ENCODE measurements at places on chromosomes 1 and 21. TPM values are rescaled to one million over a fixed set of nuclear protein-coding genes. Genes with fewer than 3 reads are reported as not detected.

DNA sequence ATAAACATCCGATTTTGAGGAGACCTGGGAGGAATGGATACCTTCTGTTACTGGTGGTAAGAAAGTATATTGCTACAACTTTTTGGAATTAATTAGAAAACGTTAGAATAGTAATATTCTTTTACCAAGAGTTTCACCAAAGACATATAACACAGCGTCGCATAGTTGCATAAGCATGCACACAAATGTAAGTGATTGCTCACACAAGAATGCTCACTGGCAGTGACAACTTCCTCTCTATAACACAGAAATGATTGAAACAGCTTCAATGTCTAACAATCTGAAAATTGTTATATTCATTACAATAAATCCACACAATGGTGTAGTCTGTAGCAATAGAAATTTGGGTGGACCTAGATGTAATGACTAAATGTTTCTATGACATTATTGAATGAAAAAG lies 998.6 kb downstream of the TTLL7 start:
- DNase-seq = no peak

GRCh38 chr1:209882942-209883340 lies 55.1 kb upstream of the SYT14 start:
- DNase-seq = no peak

GRCh38 chr21:45440736-45441350 lies 35.9 kb downstream of the COL18A1 start:
- DNase-seq = no peak

GRCh38 chr1:42946120-42946898 lies 12.4 kb downstream of the SLC2A1 start:
- no peak for DNase-seq

- DNase-seq = peak; percentile 83
Observed at GRCh38 chr1:220690140-220691052, at the start of gene C1orf115. C1orf115 (plus strand) TSS chr1:220690363; CDS start chr1:220690403, 40 bp downstream.

DNA sequence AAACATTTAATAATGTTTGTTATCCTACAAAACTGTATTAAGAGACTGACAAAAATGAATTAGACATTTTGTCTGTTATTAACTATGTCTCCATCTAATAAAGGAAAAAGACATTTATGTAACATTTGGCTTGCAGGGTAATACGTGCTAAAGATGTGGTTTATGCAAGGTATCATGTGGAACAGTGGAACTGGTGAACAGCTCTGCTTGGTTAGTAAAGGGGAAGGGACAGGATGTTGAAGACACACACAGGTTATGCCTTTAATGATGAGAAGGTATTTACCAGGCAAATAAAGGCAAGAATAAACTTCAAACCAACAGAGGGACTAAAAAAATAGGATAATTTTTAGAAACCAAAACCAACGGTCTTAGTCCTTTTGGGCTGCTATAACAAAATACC lies 93.1 kb downstream of the UCHL5 start:
- no peak for DNase-seq

DNA sequence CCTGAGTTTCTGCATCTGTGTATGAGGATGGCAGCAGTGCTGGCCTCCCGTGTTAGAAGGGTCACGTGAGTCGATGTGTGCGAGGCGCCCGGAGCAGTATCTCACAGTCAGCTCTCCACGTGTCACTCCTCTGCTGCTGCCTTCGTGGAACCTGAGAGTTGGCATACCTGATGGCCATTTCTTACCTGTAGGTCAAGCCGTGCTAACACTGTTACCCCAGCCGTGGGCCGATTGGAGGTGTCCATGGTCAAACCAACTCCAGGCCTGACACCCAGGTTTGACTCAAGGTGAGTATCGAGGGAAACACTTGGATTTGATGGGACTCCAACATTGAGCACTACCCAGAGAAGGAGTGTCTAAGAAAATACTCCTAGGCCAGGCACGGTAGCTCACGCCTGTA lies 10.7 kb downstream of the CDCA8 start:
- no peak for DNase-seq

- no peak for DNase-seq
Observed at GRCh38 chr1:173758980-173759379, 44.2 kb downstream of the KLHL20 start.

DNA sequence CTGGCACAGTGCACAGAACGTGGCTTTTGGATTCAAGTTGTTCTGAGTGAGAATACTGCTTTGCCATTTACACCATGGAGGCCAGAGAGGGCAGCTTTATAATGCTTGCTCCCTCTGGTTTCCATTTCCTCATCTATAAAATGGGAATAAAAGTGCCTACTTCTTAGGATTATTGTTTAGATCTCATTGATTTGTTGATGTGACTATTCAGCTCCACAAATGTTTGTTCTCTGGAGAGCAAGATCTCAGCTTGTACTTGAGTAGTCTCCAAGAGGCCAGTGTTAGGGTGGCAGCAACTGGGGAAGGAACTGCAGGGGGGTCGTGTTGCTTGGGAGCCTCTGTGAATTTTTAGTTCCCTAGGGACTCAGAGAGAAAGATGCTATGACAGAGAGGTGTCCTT lies 55.2 kb downstream of the YARS1 start:
- no peak for DNase-seq

DNA sequence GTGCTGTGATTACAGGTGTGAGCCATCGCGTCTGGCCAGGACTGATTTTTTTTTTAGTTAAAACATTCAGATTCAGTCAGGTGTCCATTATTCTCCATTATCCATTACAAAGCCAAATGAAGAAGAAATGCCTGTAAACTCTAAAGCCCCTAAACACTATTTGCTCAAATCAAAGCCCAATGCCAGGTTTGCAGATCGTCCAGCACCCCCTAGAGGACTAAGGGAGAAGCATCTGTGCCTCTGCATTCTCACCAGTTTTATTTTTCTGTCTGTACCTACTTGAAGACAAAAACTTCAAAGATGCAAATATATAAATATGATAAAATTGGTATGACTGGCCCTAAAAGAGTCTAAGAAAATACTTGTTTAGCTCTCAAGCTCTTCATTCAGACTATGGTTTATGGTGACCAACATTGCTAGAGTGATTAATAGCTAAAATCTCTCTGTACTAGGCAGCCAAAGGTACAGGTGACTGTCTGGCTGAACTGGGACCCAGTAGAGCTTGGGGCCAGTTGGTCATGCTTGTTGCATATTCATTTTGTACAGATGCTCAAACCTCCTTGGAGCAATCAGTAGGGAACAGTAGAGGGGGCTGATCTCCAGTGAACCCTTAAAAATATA lies 138.4 kb downstream of the SYT2 start:
- no peak for DNase-seq

GRCh38 chr1:101388904-101389546 lies 152.2 kb downstream of the S1PR1 start:
- no peak for DNase-seq

DNA sequence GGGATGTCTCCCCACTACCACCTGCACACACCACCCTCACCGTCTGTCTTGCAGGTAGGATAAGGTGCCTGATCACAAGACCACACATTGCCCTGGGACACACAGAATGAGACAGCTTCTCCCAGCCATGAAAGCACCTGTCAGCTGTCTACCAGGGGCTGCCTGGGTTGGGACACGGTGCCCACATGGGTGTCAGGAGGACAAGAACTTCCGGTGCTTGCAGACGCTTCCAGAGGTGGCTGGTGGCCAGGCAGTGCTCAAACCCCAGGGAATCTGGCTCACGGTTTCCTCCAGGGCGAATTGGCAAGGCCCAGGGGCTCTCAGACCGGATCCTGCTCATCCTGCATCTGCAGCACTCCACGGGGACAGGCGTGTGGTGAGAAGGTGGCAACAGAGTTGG lies 182.6 kb upstream of the ARHGEF16 start:
- no peak for DNase-seq

DNA sequence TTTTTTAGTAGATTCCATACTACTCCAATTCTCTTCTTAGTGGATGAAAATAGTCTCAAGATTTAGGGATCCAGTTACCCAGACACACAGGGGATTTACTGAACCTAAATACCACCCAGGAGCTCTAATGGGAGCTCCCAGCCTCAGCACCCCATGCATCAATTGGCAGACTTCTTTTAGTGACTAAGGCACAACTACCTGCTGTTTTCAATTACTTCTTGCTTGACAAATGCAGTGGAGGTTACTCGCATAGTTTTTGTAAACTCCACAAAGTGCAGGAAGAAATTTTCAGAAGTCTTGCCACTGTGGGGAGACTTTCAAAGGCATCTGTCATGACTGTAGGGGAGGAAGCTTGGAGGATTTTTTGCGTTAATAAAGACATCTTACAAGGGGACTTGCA lies 35.5 kb upstream of the MAP10 start:
- no peak for DNase-seq

GRCh38 chr1:232062967-232063366 lies 436.4 kb downstream of the DISC1 start:
- DNase-seq = no peak

DNA sequence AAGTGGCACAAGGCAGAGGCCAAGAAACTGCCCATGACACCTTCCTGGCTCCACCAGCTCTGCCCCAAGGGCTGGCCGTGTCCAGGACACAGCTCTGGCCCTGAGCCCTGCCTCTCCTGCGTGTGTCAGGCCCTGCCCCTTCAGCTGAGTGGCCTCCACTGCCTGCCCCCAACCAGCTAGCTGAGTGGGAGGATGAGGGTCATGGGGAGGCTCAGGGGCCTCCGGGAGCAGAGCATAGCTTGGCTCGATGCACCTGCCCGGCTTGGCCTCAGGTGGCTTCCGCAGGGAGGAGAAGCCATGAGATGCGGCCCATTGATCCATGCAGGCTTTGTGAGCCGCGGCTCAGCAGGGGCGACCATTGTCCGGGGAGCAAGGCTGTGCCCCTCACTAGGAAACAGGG lies 108.7 kb upstream of the TTC34 start:
- no peak for DNase-seq

DNA sequence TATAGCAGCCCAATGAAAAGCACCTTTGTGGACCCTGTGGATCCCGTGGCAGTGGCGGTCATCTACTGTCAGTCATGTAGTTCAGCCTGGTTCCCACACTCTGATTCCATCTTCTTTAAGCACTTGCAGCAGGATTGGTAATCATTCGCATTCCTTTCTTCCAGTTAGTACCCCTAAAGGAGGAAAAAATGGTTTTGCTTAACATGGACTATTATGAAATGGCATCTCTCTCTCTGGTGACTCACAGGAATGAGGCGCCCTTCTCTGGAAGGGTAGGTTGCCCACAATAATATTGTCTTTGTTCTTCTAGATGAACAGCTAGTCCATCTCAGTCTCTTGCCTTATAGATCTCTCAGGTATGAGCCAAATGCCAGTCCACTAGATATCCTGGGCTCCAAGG lies 127.9 kb upstream of the MROH9 start:
- DNase-seq = peak; percentile 61

DNA sequence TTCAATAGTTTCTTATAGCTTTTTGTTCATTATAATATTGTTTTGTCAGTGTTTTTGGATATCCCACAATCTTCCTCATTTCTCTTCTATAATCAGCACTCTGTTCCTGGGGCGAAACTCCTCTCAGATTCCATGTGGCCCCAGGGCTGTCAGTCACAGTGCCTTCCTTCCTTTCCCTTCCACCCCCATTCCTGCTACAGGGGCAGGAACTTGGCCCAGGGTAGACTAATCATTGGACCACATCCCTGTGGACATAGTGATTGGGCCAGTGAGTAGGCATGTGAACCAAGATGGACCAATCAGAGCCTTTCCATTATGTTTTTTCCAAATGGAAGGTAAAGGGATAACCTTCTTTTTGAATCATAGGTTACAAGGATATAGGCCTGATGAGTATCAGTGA lies 78.3 kb downstream of the PGM1 start:
- DNase-seq = peak; percentile 19

- no peak for DNase-seq
Observed at GRCh38 chr1:197567442-197567841, 207.8 kb downstream of the DENND1B start.

DNA sequence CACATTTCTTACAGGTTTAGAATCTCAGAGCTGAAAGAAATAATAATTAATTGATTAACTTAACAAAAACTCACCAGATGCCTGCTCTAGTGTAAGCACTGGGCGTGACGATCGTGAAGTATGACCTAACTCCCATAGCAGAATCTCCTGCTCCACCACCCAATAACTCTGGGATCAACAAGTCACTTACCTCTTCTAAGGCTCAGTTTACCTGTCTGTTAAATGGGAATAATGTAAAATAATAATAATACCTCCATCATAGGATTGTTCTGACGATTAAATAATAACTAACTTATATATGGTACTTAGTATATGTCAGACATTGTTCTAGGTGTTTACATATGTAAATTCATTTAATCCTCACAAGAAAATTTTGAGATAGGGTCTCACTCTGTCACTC lies 24.6 kb downstream of the COA7 start:
- no peak for DNase-seq

GRCh38 chr1:112058815-112059450 lies 69.5 kb upstream of the KCND3 start:
- DNase-seq = no peak

GRCh38 chr1:94327001-94327690 lies 89.8 kb upstream of the ARHGAP29 start:
- peak; percentile 85 for DNase-seq

GRCh38 chr1:1540090-1540817 lies at the start of gene TMEM240:
TMEM240 (minus strand) TSS chr1:1540624; CDS start chr1:1540346, 278 bp downstream.
- peak; percentile 62 for DNase-seq

DNA sequence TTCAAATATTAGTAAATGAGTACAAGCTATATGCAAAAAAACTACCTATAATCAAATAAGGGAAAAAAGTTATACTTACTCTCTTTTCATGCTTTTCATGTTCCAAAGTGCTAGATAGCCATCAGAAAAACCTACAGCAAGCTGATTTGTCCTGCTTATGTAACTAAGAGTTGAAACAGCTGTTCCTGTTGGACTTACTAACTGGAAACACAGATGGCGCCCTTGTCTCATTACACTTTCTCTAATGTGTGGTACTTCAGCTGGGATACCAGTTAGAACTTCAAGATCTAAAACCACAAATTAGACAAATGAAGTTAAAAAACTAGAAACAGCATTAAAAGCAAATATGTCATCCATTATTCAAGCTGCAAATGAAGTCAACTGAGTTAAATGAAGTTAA lies 24.3 kb downstream of the AHCTF1 start:
- DNase-seq = no peak

DNA sequence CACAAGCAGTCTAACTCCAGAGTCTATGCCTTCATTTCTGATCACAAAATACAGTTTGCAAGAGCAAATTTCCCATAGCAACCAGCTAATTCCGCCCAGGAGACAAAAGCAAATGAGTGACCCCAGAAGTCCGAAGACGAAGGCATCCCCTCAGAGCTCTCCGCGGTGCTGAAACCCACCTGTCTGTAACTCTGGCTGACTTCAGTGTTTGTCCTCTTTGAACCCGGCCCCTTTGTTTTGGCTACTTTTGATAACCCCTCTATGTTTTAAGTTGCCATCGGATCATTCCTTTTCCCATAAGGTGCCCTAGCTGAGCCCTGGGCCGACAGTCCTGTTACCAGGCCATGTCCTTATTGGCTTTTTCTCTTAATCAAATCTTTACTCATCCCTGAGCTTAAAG lies 515.8 kb downstream of the PTPRU start:
- DNase-seq = no peak

GRCh38 chr1:234611225-234611846 lies 1.4 kb upstream of the IRF2BP2 start:
- peak; percentile 89 for DNase-seq

The SNAP47 gene
- total RNA-seq = 50.8 TPM

The SPATA21 gene
- total RNA-seq = not detected

The MAB21L3 gene
- total RNA-seq = 2.7 TPM

The SPRR3 gene
- not detected for total RNA-seq

The H3-3A gene
- 305 TPM for total RNA-seq

The CRYBG2 gene
- total RNA-seq = 0.51 TPM

Measured in Daoy (cell line).